ENCODE measurements at places on chromosomes 3 and 15.

GRCh38 chr3:137041686-137042085 lies 83.9 kb downstream of the IL20RB start:
- DNase-seq, result no peak

DNA sequence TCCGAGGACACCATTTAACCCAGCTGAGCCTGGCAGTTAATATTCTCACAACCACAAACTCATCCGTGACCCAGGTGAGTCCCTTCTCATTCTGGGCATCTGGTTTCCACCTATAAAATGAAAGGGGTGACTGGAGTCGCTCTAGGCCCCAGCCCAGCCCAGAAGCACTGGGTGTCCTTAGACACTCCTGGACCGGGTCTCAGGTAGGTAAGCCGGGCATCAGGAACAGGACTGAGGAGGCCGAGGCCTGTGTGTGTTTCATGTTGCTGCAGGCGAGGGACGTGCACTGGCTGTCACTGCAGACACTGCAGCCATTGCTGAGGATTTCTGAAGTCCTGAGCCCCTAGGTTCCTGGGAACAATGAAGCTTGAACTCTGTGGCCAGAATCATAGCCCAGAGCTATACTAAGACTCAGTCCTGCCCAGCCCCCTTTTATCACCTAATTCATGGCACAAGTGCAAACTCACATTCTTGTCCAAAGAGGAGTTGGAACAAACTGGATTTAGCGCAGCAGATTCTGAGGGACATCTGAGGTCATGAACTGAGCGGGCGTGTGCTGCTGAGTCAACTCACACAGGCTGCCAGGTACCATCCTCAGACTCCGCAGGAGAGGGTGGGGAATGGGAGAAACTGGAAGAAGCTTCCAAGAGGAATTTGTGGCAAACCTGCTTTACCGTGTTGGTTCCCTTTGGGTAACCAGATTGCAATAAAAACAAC lies 184.9 kb downstream of the FAM43A start:
- DNase-seq, result no peak

DNA sequence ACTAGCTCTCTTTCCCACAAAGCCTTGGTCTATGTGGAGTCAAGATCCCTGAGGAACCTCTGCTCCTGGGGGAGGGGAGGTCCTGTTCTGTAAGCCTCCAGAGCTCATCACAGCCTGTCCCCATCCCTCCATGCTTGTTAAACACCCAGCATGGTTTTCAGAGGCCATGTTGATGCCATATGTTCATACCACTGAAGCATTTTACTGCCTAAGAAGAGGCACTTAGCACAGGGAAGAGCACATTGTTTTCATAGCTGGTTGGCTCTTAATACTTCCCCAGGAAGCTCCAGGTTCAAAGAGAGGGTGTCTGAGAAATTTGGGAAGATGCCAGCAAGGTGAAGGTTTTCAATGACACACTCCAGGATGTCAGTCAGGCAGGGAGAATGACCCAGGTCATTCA lies 25.6 kb downstream of the CPNE4 start:
- DNase-seq, result no peak

- DNase-seq, result no peak
These were observed 2.7 kb downstream of the FAN1 start for GRCh38 chr15:30906366-30906765.

DNA sequence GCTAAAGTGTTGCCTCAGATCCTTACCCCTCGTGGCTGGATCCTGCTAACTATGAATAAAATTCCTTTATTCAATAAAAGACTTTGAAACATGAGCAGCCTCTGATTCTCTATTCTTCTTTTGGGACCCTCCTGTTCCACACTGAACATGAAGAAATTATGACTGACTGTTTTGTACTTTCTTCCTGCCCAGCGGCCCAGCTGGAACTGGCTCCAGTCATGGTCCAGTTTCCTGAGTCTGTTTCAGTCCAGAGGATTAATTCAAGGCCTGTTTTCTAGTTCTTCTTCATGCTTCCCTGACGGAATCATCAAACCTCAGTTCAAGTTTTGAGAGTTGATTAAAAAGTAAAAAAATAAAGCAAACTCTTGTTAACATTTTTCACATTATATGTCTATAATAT lies 52.6 kb upstream of the CP start:
- no peak for DNase-seq

DNA sequence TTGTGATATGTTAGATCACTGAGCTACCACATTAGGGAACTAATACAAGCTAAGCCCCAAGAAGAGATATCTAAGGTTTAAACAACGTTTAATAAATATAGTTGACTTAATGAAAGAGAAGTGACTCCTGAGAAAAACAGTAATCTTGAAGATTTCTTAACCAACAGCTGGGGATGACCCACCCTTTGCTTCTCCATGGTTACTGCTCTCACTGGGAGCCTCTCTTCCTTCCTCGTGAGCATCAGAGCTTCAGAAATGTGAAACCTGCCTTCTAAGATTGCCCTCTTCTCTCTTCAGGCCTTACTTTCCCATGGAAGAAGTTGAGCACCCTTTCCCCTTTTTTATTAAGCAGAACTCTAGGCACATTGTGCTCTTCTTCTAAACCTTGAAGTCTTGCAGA lies 132.2 kb upstream of the NR2E3 start:
- no peak for DNase-seq

GRCh38 chr3:67804578-67804977 lies 150.2 kb upstream of the SUCLG2 start:
- DNase-seq, result no peak

DNA sequence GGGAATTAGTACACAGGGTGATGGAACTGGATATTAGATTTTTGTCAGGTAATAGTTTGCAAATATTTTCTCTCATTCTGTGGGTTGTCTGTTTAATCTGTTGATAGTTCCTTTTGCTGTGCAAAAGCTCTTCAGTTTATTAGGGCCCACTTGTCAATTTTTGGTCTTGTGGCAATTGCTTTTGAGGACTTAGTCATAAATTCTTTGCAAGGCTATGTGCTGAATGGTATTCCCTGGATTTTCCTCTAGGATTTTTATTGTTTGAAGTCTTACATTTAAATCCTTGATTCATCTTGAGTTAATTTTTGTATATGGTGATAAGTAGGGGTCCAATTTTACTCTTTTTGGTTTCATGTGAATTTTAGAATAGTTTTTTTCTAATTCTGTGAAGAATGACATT lies 111.3 kb downstream of the ARRDC4 start:
- no peak for DNase-seq

DNA sequence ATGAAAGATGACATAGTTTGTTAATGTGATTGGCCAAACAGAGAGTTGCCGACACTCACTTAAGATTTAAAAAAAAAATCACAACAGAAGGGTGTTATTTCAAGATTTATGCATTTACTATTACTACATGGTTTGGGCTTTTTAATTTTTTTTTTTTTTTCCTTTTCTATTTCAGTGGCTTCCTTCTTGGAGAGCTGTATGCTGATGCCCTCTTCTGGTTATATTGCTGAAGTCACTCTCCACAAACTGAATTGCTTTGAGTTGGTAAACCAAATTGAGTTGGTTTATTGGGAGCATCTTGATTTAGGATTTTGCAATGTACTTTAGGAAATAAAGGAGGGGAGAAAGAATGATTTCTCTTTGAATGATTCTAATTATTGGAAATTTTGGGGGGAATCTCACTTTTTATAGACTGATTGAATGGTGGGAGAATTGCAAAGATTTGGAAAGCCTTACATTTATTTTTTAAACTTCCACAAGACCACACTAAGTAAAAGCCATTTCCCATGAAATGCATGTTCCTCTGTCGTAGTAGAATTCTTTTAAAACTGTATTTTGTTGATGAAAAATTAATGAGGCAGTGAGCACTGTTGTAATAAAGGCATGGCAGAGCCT lies 186.6 kb upstream of the FEZF2 start:
- DNase-seq, result no peak

DNA sequence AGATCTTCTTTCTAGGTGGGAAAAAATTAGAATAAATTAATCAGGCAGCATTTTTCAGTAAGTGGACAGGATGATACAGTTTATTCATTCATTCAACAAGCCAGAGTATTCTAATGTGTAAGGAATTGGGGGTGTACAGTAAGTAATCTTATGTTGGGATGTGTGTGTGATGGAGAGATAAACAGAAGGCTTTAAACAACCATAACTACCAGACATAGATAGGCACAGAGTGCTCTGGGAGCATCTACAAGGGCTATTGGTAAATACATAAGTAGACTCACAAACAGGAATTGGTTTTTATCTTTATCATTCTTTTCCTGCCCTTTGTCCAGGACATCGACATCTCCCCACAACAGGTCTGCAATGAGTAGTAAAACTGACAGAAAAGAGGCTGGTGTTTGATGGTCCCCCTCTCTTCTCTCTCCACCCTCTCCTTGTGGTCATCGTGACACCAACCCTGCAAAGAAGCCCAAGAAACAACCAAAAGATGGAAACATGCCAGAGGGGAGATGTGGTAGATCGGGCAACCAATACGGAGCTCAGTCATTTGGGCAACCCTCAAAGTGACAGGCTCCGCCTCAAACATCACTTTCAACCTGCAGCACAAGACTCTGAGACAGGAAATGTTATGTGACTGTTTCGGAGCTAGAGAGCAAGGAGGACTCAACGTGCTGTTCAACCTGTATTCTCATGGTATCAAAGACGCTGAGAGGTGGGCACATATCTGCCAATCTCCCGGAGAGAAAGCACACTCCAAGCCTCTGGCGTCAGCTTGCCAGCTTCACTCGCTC lies 28.7 kb upstream of the B3GNT5 start:
- DNase-seq, result peak; percentile 6

DNA sequence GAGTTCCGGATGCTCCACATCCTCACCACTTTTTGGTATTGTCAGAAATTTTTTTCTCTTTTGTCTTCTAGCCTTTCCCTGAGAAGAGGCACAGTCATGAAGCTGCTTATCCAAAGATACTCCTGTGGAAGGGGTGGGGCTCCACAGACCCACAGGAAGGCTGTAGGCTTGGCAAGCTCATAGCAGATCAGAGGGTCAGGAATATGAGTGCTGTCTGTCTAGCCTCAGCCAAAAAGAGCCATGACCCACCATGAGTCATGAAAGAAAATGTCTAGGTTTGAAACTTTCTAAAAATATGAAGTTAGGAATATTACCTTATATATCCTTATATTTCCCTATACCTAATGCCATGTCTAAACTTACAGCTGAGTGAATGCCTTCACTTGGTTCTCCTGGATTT lies 118.2 kb upstream of the THBS1 start:
- DNase-seq, result no peak

GRCh38 chr3:87895983-87896382 lies 162.8 kb downstream of the CGGBP1 start:
- DNase-seq, result no peak

- DNase-seq, result no peak
These were observed 141.7 kb upstream of the NDN start for GRCh38 chr15:23828786-23829185.

DNA sequence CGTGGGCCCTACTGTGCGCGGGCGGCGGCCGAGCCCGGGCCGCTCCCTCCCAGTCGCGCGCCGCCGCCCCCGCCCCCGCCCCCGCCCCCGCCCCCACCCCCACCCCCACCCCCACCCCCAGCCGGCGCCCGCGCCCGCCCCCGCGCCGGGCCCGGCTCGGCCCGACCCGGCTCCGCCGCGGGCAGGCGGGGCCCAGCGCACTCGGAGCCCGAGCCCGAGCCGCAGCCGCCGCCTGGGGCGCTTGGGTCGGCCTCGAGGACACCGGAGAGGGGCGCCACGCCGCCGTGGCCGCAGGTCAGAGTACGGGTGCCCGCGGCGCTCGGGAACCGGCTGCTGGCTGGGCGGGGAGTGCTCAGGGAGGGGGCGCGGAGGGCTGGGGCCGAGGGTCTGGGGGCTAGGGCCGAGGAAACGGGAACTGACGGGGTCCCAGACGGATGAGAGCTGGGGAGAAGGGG lies 1.1 kb upstream of the PPARG start:
- DNase-seq, result peak; percentile 5

DNA sequence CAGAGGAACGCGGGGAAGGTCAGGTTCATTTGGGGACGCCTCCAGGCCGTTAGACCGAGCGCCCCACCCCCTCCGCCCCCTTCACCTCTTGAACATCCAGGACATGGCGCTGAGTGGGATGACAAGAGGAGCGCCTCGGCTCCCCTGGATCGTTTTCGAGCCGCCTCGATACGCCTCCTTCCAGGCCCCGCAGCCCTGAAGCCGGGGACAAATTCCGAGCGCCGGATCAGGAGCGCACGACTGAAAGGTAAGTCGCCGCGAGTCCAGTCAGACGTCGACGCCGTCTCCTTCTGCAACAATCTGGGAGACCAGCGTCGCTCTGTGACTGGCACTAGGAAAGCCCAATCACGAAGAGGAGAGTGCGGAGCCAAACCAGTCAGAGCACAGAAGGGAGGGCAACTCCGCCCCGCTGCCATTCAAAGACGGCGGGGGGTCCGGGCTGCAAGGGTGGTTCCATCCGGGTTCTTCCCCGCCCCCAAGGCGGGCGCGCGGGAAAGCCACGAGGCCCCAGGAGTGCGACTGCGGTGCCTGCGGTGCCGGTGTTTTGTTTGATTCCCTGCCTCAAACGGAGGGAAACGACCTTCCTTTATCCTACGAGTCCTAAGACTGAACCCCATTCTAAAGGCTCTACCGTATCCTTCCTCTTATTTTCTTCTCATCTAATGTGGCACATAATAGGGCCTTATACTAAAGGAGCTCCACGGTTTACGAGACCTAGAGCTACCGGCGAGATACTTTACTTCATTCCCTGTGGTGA lies at the start of gene HLTF:
TSS of gene HLTF (minus strand) at position 302 of the 757 bp plus-strand sequence. CDS start at position 105, 197 bp downstream.
- DNase-seq, result peak; percentile 95

DNA sequence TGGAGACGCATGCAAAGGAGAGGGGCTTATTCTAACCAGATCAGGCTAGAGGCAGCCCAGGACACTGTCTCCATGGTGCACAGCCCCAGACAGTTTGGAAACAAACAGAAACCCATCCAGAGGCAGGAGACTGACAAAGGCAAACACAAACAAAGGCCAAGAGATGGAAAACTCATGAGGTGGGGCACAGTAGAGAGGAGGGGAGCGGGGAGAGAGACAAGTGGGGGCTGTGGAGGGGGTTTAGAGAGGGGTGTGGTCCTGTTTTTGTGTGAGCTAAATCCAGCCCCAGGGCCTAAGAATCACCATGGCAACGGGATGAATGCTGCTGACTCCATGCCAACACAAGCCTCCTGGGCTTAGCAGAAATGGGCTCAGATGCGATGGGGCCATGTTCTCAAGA lies 32.3 kb downstream of the PARP16 start:
- DNase-seq, result no peak

DNA sequence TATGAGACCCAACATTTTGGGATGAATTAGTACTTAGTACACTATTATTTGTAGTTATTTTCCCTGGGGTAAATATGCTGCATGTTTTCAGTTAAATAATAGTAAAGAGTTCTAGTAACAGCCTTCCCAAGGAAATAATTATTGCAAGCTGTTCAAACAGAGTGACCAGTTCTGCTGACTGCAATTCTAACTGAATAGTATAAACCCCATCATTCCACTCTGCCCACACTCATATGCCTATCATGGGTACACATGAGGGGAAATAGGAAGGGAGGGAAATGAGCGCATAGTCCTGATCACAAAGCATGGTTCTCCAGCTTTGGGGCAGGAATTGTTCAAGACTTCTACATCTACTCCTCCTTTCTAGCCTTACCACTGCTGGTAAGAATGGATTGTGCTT lies 18.7 kb downstream of the UQCC5 start:
- no peak for DNase-seq

GRCh38 chr3:127254033-127254644 lies 33.7 kb downstream of the PRR20G start:
- no peak for DNase-seq

All from CD4-positive, alpha-beta T cell treated with Interferon alpha-2 for 1 hour (primary cell).